Naive thymus-derived CD4-positive, alpha-beta T cell (primary cell): ENCODE measurements at places on chromosomes 3 and 15. TPM values are rescaled to one million over a fixed set of nuclear protein-coding genes. Genes with fewer than 3 reads are reported as not detected.

The CLDN1 gene
- polyA plus RNA-seq, result 0.22 TPM

The PPP2R3A gene
- 0.25 TPM for polyA plus RNA-seq

The ERICH6 gene
- not detected for polyA plus RNA-seq

The DPH6 gene
- polyA plus RNA-seq, result 21.3 TPM
